Small intestine (tissue), 16 donors: ENCODE measurements at places on chromosomes 1 and 21. TPM values are rescaled to one million over a fixed set of nuclear protein-coding genes. Genes with fewer than 3 reads are reported as not detected.
A peak's percentile ranks its signal among the peaks of the same experiment; 100 is the strongest.

- DNase-seq: no peak
These were observed 61.0 kb downstream of the MAST2 start for GRCh38 chr1:45864167-45865106.

Gene HRNR
- polyA plus RNA-seq: not detected

Gene EXTL1
- not detected for polyA plus RNA-seq

DNA sequence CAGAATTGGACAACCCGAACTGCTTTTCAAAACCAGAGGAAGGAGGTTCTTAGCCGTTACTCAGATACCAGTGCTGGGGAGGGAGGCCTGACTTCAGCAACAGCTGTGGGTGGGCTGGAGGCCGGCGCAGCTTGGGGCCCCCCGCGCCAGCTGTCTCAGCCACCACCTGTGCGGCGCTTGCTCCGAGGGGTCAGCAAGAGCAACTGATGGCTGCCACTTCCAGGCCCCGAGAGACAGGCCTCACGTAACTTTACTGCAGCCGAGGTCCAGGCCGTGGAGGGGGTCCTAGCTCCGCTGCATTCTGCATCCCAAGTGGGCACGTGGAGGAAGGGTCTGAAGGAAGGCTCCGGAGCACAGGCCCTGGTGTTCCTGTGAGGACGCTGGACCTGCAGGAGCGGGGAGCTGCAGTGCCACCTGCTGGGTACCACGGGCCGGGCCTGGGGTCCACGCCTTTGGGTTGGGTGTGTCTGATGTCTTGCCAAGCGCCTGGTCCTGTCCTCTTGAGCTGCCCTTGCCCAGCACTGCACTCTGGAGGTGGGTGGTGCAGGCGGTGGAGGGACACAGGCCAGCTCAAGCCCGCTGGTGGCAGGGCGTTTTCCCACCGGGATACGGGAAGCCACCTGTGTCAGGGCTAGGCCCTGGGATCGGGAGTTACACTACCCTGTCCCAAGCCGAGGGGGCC is 9.8 kb downstream of the THAP3 start:
- peak; percentile 65 for DNase-seq

GRCh38 chr1:232792949-232793348 is 12.3 kb upstream of the MAP10 start:
- no peak for DNase-seq

- DNase-seq: no peak
These were observed 118.8 kb downstream of the PSMG1 start for GRCh38 chr21:39064325-39065012.

DNA sequence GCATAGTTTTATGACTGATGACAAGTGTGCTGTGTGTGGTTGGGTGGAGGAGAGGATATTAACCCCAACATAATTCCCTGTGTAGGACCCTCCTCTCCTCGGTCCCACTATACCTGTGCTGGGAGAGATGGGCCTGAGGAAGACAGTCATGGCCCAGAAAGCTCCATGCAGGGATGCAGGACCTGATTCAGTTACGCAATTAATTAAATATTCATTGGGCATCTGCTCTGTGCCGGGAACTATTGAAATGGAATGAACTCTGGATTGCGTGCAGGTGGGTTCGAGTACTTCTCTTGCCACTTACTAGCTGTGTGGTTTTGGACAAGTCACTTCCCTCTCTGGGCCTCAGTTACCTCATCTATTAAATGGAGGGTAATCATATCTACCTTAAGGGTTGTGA is 74.6 kb downstream of the CD247 start:
- no peak for DNase-seq

GRCh38 chr1:179164494-179164893 is 65.0 kb downstream of the ABL2 start:
- no peak for DNase-seq

- DNase-seq: no peak
These were observed 6.5 kb upstream of the CELA2B start for GRCh38 chr1:15469361-15469760.

DNA sequence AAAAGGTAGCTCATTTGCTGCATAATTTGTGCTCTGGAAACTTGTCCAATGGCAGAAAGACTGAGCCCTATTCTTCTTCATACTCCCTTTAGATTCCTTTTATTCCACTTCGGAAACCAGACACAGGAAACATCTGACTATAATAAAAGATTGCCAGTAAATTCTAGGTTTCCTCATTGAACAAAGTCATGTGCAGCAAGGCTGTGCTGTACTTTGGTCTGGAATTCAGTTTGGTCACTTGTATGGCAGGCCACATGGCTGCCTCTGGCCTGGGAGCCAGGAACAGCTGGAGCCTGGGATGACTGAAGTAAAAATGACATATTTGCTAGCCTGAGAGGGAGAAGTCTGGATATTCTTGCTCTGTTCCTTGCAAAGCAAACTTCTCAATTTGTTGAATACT is 79.6 kb downstream of the ST3GAL3 start:
- peak; percentile 79 for DNase-seq

DNA sequence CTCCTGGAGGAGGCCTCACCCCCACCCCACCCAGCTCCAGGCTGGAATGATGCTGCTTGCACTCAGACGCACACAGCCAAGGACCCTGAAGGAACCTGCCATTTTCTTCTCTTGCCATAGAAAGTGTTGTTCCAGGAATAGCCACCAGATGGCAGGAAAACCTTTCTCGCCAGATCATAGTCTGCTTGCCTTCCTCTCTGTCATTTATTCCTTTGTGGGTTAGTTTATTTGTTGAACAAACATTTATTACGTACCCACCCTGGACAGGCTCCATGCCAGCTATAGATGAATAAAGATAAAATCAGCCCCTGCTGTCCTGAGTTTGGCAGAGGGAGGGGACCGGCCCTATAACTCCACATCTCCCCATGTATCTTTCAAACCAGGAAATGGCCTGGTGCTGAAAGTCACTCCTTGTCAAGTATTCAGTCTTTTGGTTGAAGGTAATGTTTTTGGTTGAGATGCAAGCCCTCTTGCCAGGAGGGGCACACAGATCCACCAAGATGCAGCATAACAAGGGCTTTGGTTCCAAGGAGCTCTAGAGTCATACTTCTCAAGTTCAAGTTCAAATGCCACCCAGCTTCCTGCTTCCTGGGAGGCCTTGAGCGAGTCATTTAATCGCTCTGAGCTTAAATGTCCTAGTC is 7.0 kb upstream of the KCNC4 start:
- DNase-seq: peak; percentile 76

GRCh38 chr21:28442624-28443023 is 550.1 kb downstream of the LTN1 start:
- DNase-seq: no peak

- peak; percentile 90 for DNase-seq
These were observed at the start of gene GPR157 for GRCh38 chr1:9128520-9129265. TSS of gene GPR157 (minus strand) at chr1:9129102. CDS start at chr1:9129027, 75 bp downstream.

GRCh38 chr21:43571976-43572375 is 87.3 kb downstream of the HSF2BP start:
- no peak for DNase-seq

GRCh38 chr1:95309031-95309471 is 75.0 kb downstream of the RWDD3 start:
- no peak for DNase-seq

- no peak for DNase-seq
These were observed 50.2 kb downstream of the FAM163A start for GRCh38 chr1:179793281-179793680.

Gene RNASEL
- polyA plus RNA-seq: 9.4 TPM

Gene ITLN1
- polyA plus RNA-seq: 230 TPM

DNA sequence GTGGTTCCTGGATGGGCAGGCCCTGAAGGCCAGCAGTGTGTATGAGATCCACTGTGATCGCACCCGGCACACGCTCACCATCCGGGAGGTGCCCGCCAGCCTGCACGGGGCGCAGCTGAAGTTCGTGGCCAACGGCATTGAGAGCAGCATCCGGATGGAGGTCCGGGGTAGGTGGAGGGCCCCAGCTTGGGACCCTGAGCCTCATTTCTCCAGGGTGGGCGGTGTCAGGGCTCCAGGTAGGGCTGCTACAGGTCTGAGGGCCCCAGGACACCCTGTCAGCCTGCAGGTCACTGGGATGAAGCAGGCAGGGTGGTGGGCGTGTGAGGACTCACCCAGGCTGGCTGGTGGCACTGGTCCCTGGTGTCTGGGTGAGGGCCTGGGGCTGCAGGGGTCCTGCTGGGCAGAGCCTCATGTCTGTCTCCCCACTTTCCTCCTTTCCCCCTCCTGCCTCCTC is 7.8 kb downstream of the OBSCN start:
- DNase-seq: no peak

Gene CLCNKA
- polyA plus RNA-seq: 0.06 TPM

Gene TGFB2
- 0.49 TPM for polyA plus RNA-seq

DNA sequence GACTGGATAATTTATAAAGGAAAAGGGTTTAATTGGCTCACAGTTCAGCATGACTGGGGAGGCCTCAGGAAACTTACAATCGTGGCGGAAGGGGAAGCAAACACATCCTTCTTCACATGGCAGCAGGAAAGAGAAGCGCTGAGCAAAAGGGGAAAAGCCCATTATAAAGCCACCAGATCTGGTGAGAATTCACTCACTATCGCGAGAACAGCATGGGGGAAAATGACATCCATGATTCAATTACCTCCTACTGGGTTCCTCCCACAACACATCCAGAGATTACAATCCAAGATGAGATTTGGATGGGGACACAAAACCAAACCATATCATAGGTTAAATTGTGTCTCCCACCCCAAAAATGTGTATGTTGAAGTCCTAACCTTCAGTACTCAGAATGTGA is 491.7 kb downstream of the SETD4 start:
- no peak for DNase-seq

DNA sequence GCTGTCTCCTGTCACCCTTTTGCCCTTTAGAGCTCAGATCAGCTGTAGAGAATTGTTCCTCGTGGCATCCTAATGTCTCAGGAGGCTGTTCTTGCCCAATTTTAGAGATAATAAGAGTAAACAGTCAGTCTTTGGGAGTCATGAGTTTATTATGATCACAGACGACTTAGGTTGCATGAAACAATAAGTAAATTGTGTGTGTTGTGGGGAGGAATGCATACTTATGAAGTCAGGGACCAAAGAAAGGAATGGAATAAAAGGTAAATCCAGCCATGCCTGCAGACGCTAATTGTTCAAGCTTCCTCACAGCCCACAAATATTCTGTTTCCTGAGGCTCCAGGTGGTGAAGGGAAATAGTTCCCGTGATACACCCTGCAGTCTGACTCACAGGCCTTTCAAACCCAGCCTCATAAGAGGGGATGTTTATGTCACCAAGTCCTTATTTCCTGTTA is 897 bp downstream of the EPHX4 start:
- DNase-seq: peak; percentile 77
